Fibroblast of pulmonary artery (primary cell): ENCODE measurements at places on chromosomes 5 and 9.

- no peak for DNase-seq
Observed at GRCh38 chr5:13508559-13508958, 435.9 kb downstream of the DNAH5 start.

DNA sequence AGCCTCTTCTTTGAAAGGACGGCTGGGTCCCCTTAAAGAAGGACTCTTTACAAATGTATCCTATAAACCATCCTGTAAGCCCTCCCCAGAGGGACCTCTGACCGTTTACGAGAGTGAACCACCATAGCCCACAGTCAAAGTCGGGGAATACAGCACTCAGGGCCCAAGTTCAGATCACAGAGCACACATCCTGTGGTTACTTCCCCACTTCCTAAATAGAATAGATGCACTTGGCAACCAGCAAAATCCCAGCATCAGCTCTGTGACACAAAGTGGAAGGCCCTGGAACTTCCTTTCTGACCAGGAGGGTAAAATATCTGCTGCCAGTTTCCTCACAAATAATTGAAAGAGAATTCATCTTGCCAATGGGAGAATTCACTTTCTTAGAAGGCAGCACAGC, 6.9 kb upstream of the IGFBPL1 start:
- DNase-seq: no peak

DNA sequence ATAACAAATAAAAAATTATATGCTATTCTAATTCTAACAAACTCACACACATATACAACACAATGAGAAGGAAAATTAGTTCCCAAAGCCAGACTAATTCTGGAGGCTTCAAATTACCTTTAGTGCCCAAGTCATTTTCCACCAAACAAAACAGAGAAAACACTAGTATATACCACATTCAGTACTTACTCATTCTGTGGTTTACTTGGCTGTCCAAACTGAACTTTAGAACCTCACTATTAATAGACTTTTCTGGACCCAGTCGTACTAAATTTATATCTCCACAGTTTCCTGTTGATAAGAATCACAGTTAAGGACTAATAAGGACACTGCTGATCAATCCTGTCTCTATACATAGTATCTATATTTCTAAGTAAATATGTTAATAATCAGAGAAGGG, 66.4 kb downstream of the SETX start:
- peak; percentile 16 for DNase-seq

GRCh38 chr9:15404171-15404570, 18.5 kb upstream of the SNAPC3 start:
- DNase-seq: no peak

- no peak for DNase-seq
Observed at GRCh38 chr5:130705368-130705767, 459.7 kb downstream of the HINT1 start.

DNA sequence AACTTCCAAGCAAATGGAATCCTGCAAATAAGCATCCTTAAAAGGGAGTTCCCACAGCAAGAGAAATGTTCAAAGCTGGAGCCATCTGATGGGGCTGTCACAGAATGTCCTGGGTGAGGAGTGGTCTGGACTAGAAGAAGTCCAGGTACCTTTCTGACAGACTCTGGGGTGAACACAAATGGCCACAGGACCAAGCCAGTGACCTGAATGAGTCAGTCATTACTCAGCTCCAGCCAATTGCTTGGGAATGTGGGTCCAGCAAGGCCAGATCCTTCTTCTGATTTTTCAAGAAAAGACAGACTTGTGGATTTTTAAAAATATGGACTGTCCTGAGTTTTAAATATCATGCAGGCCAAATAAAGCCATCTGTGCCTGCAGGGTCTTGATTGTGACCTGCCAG, 30.1 kb downstream of the GALNT10 start:
- peak; percentile 50 for DNase-seq
